ENCODE measurements at places on chromosomes 3 and 15.

DNA sequence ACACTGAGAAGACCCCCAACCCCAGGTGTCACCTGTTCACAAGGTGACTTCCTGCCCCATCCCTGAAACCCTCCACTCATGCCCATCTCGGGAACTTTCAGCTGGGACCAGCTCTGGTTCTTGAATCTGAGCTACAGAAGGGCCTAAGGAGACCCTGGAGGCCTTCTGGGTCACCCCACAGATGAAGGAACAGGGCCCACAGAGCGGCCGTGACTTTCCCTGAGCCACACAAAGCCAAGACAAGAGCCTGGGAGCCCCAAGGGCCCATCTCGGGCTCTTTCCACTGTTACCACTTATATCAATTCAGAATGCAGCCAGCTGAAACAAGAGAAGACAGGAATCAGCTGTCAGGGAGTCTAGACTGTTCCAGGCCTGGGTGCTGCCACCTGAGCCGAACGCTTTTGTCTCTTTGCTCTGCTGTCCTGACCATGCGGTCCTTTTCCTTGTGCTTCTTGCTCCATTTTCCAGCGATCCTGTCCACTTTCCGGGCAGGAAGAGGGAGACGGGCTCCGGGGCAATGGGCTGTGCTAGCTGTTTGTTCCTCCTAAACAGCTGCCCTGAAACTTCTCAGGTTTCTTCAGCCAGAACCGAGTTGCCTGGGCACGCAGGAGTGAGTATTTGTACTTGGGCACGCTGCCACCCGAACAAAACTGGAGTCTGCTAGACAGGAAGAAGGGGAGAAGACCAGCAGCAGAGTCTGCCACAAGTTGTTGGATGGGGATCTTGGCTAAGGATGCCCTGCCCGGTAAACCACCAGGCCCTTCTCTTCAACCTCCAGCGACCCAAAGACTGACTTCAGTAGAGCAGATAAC is 28.0 kb upstream of the PIGZ start:
- no peak for DNase-seq

DNA sequence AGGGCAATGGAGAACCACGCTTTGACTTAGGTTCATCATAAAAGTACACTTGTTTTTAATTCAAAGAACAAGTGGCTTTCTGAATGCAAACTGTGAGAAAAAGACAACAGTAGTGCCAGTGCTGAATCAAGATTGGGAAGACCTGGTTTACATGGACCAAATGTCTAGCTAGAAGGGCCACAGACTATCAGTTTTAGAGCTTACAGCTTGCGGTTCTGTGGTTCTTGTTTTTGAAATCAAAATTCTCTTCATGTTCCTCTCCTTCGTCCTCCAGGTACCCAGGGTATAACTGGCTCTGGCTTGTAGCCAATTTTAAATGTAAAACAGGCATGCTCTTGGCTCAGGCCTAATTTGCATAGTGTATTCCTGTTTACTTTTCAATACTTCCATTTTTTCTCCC is 124.6 kb downstream of the TGFBR2 start:
- DNase-seq: no peak

GRCh38 chr3:55446850-55447249 is 40.3 kb downstream of the WNT5A start:
- no peak for DNase-seq

GRCh38 chr3:71142441-71143161 is 440.9 kb downstream of the FOXP1 start:
- DNase-seq: no peak

GRCh38 chr3:124456506-124456905 is 273.7 kb upstream of the UMPS start:
- DNase-seq: no peak

DNA sequence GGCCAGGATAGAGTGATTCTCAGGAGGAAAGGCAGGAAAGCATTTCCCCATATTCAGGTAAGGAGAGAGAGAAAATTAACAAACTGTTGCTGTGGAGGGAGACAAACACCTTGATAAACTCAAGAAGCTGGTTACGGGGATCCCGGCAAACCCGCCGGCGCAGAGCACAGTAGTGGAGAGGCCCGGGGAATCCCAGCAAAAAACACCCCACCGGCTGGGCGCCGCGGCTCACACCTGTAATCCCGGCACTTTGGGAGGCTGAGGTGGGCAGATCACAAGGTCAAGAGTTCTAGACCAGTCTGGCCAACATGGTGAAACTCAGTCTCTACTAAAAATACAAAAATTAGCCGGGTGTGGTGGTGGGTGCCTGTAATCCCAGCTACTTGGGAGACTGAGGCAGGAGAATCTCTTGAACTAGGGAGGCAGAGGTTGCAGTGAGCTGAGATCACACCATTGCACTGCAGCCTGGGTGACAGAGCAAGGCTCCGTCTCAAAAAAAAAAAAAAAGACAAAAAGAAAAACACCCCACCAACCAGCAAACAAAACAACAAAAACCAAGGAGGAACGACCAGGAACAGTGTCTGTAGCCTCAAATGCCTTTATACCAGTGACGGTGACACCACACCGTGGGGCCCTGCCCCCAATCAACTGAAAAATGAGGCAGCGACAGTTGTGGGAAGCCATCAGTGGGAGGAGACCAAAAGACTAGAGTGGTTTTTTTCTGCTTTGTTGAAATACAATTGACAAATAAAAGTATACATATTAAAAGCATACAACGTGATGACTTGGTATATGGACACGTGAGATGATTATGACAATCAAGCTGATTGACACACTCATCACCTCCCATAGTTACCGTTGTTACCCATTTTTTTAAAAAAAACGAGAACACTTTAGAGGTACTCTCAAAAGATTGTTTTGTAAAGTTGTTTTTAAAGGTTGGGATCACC is 40.2 kb upstream of the IDH2 start:
- peak; percentile 41 for DNase-seq

DNA sequence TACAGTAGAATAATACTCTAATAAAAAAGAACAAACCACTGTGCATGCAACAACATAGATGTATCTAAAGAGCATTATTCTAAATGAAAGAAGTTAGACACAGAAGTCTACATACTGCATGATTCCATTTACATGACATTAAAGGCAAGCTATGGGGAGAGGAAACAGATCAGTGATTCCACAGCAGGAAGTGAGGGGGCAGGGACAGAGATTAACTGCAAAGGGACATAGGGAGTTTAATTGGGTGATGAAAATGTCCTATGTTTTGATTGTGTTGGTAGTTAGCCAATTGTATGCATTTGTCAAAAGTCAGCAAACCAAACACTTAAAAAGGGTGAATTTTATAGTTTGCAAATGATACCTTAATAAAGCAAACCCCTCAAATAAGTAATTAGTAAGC is 13.8 kb downstream of the CRYGS start:
- no peak for DNase-seq

- DNase-seq: peak; percentile 31
Observed at GRCh38 chr3:46923559-46924350, 46.2 kb downstream of the PTH1R start.

GRCh38 chr15:78959360-78959759 is 14.5 kb upstream of the CTSH start:
- no peak for DNase-seq

DNA sequence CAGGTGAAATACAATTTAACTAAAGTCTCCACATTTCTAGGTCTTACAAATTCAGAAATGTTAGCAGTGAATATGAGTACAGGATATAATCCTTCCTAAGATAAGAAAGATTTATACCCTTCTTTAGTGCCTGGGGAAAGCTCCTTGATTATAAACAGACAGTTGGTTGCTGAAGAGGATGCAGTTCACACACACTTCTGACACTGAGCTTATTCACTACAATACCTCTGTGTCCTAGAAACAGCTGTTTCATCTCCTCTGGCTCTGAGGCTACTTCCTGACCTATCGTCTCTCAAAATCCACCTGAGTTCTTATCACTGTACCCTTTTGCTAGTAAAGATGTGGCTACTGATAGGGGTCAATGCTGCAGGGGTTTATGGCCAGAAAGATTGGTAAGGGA is 57.1 kb downstream of the TP63 start:
- no peak for DNase-seq

DNA sequence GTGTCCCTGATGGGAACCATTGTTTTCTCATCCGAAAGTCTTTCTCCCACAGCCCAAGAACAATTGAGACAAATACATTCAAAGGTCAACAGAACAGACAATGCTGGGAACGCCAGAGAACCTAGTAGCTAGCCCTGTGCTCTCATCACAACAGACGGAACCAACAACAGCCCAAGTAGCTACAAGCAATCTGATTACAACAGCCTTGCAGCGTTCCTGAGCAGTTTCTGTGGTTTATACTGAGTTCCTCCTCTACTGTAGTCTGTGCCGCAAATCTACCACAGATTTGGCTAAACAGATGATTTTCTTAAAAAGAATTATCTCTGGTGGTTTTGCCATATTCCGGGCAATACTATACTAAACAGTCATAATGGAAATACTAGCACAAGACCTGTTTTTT is 435.6 kb downstream of the MECOM start:
- no peak for DNase-seq

- DNase-seq: no peak
Observed at GRCh38 chr15:80958818-80959495, 30.7 kb downstream of the MESD start.

DNA sequence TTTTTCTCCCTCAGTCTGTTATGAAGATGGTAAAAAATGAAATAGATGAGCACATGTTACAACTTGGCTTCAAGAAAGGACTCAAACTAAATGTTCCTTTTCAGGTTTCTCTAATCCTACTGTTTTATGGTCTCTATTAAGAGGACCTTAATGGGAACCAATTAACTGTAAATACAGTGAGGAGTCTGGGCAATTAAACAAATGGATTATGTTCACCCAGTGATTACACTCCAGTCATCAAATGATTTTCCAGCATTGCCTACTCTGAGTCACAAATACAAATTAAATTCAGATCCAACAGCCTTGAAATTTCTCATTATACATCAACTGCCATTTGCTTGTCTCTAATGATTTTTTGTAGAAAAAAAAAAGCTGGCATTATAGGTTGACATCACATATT is 129.2 kb downstream of the NEK10 start:
- DNase-seq: no peak

GRCh38 chr3:15042936-15043335 is 22.2 kb downstream of the MRPS25 start:
- no peak for DNase-seq

GRCh38 chr15:35603301-35603700 is 57.3 kb upstream of the DPH6 start:
- no peak for DNase-seq

- DNase-seq: no peak
Observed at GRCh38 chr3:132037581-132037980, 2.8 kb upstream of the CPNE4 start.

DNA sequence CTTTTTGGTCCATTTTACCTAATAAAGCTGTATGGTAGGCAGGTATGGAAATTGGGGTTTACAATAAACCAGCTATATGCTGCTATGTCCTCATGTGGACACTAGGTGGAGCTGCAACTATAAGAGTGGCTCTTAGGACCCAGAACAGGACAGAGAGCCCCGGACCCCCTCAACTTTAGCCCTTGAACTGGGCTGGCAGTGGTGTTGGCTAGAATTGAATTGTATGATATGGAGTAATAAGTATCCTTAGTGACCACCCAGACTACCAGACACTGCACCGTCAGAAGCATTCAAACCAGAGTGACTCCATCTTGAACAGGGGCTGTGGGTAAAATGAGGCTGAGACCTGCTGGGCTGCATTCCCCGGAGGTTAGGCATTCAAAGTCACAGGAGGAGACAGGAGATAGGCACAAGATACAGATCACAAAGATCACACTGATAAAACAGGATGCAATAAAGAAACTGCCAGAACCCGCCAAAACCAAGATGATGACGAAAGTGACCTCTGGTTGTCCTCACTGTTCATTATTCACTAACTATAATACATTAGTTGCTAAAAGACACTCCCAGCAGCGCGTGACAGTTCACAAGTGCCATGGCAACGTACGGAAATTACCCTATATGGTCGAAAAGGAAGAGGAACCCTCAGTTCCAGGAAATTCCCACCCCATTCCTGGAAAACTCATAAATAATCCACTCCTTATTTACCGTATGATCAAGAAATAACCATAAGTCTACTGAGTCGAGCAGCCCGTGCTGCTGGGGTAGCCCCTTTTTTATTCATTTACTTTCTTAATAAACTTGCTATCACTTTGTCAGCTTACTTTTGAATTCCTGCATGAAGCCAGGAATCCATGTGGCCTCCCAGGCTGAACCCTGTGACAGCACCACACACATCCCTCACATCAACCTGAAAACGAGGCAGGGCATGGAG is 68.7 kb upstream of the BLM start:
- peak; percentile 72 for DNase-seq

DNA sequence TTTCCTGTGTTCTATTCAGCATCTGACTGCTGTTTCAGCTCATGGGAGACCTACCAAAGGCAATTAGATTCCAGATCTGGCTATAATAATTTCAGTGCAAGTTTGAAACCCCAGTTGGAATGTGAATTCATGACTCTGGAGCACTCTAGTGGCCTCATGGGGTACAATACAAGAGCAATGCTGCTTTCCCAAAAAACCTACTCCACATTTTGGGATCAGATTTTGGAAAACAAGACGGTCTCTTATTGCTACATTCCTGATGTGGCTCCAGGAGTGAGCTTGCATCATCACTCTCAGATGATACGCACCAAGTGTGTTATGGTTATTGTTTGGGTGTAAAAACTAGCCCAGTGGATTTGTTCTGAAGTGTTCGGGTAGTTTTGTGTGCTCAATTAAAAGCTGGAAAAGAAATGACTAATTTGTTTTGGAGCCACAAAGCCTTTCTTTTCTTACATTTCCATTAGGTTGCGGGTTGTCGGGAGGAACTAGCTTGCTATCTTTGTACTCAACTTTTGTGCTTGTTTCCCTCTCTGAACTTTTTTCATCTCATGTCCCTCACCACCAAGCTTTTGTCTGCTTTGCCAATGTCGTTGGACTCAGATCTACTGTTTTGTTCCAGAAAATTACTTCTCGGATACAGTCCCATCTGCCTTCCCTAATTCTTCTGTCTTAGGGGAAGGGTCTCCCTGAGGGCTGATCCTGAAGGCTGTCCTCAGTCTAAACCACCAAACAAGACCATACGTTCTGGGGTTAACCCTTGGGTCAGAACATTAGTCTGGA is 272.1 kb downstream of the BBX start:
- no peak for DNase-seq

DNA sequence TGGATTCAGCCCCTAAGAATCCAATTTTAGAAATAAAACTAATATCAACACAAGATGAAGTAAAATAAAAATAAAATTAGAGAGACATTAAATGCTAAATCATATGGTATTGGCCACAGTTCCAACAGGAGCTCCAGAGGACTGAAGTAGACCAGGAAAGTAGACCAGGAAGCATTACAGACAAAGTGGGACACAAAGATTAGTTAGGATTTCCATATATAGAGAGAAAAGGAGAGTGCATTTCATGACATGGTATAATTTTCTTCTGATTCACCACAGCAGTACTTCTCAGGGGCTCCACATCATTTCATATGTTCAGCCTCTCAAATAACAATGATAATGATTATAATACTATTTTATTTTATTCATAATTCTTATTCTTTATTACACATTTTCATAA is 18.3 kb downstream of the FGF7 start:
- no peak for DNase-seq

DNA sequence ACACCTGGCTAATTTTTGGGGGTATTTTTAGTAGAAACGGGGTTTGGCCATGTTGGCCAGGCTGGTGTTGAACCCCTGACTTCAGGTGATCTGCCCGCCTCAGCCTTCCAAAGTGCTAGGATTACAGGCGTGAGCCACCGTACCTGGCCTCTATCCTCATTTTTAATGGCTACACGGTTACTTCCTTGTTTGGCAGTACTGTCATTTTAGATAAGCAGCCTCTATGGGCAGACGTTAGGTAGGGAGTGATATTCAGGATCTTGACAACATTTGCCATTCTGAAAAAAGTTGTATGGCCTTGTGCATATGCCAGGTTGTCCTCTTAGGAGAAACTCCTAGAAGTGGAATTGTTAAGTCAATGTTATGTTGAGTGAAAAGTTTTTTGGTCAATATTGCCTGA is 141.7 kb downstream of the ITPR1 start:
- DNase-seq: no peak

GRCh38 chr3:71806736-71807135 is 21.8 kb upstream of the PROK2 start:
- DNase-seq: no peak

Measured in stimulated activated CD4-positive, alpha-beta T cell treated with anti-CD3 and anti-CD28 coated beads, Interleukin-1b, Interleukin-23, amount 100 ng/mL, for 48 hours (primary cell).